Hypothalamus (tissue), 51 donors: ENCODE measurements at places on chromosomes 7 and 10.

DNA sequence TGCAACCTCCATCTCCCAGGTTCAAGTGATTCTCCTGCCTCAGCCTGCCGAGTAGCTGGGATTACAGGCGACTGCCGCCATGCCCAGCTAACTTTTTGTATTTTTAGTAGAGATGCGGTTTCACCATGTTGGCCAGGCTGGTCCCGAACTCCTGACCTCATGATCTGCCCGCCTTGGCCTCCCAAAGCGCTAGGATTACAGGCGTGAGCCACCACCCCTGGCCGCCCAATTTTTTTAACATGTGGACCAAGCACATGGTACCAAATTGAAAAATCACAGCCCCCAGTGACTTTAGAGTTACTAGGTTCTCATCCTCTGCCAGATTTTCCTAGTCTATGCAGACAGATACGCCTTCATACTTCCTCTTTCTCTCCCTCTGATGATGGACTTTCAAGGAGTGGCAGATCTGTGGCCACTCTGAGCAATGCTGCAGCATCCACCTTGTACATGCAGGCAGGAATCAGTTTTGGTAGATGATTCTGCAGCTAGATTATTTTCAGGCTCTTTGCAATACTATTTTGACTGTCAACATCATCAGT, 34.0 kb upstream of the EZH2 start:
- DNase-seq = no peak

DNA sequence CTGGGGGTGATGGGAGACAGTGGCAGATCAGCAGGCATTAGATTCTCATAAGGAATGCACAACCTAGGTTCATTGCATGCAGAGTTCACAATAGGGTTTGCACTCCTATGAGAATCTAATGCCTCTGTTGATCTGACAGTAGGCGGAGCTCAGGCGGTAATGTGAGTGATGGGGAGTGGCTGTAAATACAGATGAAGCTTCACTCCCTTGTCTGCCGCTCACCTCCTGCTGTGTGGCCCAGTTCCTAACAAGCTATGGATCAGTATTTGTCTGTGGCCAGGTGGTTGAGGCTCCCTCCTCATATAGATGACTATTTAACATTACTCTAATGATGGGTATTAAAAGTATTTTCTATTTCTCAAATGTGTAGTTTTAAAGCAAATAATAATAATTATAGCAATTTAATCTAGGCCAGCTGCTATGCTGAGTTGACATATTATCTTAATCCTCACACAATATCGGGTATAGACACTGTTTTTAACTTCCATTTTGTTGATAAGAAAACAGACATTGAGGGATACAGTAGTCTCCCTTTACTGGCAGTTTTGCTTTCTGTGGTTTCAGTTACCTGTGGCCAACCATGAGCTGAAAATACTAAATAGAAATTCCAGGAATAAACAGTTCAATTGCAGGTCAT, 39.9 kb downstream of the KIF20B start:
- no peak for DNase-seq

DNA sequence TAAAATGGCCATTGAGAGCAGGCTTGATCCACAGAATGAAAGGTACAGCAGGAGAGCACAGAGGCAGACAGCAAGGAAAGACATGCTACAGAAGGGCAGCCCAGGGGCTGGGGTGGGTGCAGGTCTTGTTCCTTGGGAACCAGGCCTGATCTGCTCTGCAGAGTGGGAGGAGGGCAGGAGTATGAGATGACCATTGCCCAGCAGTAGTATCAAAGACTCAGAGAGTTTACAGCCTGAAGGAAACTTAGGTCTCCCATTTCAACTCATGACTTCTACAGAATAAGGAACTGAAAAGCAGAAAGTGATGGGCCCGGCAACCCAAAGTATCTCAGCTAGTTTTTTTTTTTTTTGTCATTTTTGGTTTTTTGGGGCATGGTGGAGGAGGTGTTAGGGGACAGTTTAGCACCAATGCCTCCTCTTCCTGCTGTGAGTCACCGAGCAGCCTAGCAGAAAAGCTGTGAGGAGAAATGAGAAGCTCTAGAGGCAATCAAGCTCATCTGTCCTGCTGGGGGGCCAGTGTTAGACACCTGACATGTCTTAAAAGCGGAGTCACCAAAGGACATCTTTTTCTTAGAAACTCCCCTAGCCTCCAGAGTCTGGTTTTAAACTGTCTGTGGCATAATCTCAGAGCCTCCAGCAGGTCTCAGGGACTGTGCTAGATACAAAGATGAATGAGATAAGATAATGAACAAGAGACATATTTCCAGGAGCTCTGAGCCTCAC, 34.3 kb upstream of the HERPUD2 start:
- DNase-seq = no peak

- DNase-seq = no peak
These were observed 5.8 kb upstream of the ARHGAP19 start for GRCh38 chr10:97298223-97298571.

GRCh38 chr10:94902080-94902479, 36.4 kb upstream of the CYP2C9 start:
- no peak for DNase-seq

DNA sequence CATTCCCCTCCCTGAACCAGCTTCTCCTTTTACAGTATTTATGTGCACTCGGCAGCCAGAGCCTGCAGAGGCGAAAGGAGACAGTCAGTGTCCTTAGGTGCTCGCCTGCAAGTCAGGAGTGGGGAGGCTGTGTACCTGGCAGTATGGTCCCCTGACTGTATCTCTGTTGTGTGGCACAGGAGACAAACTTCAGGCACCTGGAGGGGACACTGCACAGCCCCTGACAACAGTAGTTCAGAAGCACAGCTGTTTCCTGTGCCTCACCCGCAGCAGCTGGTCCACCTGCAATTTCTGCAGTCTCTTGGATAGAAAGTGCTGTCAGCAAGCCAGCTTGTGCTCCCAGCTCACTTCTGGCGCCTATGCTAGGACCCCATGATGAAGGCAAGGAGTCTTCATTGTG, 73.4 kb upstream of the LAMB4 start:
- no peak for DNase-seq

GRCh38 chr10:128044186-128044585, 82.0 kb downstream of the MKI67 start:
- no peak for DNase-seq

GRCh38 chr10:78815702-78816334, 252.9 kb upstream of the ZMIZ1 start:
- DNase-seq = no peak

- DNase-seq = no peak
These were observed 109.2 kb downstream of the SORCS3 start for GRCh38 chr10:104750291-104750690.

GRCh38 chr10:72320676-72321247, 34.0 kb downstream of the DNAJB12 start:
- DNase-seq = no peak

DNA sequence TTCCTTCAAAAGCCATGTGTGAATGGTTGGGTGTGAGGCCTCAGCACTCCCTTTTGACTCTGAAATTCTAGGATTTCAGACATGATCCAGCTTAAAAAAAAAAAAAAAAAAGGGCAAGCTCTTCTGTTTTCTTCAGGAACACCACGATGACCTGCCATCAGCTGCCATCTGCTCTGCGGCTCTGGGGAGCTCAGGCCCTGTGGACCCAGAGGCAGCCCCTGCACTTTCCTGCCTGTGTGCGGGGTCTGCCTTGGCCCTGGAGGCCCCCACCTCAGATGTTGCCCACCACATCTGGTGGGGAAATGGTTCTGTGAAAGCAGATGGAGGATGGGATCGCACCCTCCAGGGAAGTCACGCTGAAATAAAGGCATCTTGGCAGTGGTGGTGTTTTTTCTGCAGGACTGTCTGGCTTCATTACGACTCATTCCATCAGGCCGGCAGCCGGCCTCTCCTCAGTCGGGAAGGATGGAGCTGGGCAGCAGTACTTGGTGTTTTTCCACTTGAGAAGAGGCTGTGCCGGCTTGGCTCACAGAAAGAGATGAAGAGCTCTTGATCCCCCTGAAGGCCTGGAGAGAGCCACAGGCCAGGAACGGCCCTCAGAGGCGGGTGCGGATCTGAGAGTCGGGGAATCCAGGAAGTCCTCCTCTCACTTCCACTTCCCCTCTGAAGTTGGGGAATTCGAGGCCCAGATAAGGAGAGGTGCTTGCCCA, 66.1 kb upstream of the AQP1 start:
- DNase-seq = peak; percentile 36
